NCI-H146 (cell line): ENCODE measurements at places on chromosomes 5 and 9.

GRCh38 chr5:66894480-66895240 lies 298.5 kb downstream of the MAST4 start:
- no peak for DNase-seq

- DNase-seq: no peak
Measured at GRCh38 chr9:93595461-93595860, 19.1 kb downstream of the PHF2 start.

GRCh38 chr9:17130291-17130690 lies 4.5 kb upstream of the CNTLN start:
- DNase-seq: no peak

GRCh38 chr5:61974680-61975079 lies 331.3 kb upstream of the KIF2A start:
- no peak for DNase-seq

DNA sequence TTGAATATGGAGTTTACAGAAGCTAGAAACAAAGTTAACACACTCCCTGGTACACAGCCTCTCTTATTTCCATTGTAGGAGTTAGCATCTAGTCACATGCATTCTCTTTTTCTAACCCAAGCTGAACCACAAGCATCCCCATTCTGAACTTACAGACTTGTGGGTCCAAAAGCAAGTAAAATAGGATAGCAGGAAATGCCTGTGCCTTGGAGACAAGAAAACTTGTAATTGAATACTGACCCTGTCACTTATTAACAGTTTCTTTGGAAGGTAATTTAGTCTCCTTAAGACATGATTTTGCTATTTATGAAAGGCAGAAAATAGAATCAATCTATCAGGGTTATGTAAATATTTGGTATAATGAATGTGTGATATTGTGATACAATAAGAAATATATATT lies 353.6 kb downstream of the TLE4 start:
- no peak for DNase-seq

DNA sequence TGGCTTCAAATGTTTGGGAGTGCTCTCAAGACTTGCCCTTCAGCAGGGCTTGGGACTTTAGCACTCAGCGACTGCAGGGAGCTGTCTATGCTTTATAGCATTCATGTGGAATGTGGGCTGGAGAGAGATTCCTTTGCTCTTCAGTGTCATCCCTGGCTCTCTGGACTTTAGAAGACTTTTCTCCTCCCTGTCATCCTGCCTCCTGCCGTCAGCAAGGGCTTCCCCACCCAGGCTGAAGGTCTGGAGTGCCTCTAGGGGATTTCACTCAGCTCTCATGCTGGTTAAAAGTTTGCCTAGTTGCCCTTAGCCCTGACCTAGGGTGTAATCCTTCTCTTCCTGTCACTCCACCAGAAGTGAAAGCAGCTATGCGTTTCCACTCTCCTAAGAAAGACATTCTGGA lies 210.9 kb downstream of the FRMD3 start:
- no peak for DNase-seq

GRCh38 chr9:12441506-12441905 lies 251.7 kb upstream of the TYRP1 start:
- DNase-seq: no peak

DNA sequence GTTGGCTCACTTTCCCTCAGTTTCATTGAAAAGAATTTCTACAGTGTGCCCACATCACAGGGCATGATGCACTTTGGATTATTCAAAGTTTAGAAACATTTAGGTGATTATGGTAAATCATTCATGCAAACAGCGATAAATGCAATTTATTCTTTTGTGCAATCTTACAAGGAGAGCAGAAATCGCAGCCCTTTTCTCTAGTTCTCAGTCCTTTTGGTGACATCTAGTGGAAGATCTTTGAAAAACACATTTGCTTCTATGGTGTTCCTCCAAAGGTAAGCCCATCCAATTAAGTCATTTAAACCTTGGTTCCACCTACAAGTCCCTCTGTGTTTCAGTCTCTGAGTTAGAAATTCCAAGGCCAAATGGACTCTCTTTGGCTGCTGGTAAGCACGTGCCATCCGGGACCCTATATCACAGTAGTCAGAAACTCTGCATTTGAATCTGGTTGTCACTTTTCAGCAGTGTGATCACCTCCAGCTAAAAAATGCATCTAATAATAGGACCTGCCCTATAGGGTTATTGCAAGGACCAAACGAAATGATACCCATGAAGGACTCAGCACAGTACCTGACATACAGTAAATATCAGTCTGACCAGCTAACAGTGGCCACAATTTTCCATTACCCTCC lies 66.4 kb downstream of the MACROH2A1 start:
- peak; percentile 18 for DNase-seq

- DNase-seq: no peak
Measured at GRCh38 chr5:159928122-159928909, 12.0 kb downstream of the ADRA1B start.

DNA sequence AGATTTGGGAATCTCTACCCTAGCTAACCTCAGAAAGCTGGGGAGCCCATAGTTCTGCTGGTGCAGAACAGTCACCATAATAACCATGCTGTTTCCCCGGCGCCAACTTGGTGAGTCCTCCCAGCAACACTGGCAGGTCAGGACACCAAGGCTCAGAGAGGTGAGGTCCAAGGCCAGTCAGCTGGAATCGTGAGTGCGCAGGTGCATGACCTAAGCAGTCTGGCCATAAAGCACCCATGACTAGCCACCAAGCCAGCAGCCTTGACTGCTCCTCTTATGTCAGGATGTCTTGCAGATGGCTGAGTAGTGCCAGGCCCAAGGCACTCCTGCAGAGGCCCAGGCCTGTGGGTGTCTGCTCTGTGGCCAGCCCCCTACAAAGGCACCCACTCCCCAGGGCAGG lies 2.6 kb downstream of the RNF44 start:
- DNase-seq: no peak

- peak; percentile 64 for DNase-seq
Measured at GRCh38 chr9:69496846-69497450, 171.9 kb downstream of the ENTREP1 start.

DNA sequence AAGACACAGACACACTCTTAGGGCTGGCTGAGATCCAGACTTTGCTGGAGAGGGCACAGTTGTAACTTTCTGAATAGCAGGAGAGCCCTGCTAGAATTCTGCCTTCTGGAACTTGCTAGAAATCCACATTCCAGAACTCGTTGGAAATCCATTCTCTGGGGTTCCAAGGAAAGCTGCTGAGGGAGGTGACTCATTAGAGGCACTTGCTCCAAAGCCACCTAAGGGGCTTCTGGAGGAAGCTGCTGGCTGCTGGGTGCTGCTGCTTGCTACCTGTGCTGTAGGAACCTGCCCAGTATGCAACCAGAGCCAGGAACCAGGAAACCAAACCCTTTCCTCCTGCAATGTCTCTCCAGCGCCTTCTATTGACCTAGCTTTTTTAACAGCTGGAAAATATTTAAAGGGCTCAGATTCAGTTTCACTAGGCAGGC lies 4.1 kb upstream of the TLE4 start:
- peak; percentile 1 for DNase-seq

DNA sequence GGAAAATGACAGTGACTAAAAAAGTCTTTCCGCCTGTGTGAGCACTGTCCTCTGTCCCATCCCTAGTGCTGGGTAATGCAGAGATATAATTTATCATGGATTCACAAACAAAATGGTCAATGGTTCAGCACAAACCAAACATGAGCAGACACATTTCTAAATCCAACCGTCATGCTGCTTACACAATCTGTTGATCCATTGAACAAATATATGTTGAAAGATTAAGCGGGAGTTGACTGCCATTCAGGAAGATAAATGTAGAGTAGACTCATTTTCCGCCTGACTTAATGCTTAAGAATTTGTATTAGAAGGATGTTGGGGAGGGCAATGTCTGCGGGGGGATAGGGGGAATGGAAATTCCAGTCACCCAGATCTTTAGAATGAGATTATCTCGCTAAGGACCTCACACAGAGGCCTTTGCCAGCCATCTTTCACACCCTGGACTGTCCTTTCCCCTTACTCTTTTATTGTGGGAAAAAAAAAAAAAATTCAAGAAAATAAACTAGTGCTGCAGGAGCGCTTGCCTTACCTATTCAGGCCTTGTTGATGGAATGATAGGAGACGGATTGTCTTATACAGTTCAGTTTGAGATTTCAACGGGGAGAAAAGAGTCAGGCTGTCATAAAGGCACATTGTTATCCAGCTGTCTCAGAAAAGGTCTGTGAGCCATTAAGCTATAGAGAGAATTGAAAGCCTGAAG lies 153.7 kb downstream of the TLE1 start:
- peak; percentile 42 for DNase-seq

DNA sequence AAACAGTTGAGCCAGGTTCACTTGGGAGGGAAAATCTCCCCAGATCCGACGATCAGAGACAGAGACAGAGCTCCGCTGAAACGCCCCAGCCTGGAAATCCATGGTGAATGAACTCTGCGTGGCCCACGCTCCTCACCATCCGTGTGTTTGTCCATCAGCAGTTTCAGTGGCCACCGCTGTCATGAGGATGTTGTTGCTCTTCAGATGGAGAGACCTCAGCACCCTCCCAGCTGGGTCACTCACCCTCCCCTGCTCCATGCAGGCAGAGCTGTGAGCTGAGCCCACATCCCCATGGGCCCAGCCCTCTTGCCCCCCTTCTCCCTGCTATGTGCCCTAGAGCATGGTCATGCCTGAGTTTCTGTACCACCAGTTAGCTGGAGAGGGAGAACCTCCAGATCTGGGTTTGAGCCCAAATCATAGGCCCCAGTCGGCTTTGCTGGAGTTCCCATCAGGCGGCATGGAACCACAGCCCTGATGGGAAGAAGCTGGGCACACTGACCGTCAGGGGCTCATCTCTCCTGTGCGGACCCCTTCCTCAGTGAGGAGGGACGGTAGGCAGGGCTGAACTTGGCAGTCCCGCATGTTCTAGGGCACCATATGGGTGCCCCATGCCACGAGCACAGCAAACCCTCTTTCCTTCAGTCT lies 154.4 kb upstream of the COL5A1 start:
- no peak for DNase-seq

DNA sequence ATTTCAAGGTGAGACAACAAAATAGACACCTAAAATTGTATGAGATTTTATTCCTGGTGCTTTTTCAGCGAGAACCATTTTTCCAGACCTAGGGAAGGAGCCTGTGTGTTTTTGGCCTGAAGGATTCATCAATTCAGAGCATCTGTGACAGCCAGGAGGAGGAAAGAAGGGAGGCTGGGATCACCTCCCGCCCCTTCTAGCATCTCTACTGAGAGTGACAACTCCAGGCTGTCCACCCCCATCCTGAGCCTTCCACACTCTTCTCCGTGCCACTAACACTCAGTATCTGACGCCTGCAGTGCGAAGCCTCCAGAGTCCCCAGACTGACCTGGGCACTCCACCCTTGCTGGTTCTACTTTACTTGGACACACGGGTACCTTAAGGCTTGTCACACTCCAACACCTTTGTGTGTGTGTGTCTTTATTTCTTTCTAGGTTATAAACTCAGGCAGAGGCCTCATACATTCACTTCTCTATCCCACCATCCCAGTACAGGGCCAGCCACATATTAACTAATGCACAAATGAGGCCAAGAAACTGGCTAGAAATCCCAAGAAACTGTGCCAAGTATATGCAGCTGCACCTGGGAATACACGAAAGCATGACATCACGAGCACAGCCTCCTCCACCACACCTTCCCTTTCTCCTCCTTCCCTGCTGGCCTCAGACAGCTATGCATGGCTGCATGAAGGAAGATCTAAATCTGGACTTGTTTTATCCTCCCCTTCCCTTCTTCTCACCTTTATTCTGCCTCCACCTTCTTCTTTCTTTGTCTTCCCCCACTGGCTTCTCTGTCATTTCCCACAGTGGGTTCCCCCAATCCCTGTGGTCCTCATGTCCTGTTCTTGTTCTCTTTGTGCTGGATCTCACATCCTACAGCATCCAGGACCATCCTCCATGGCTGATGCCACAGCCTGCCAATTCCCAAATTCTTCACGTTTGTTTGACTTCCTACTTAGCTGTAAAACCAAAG lies 16.0 kb downstream of the S1PR3 start:
- DNase-seq: no peak

GRCh38 chr9:128145951-128146351 lies 3.3 kb upstream of the LCN2 start:
- no peak for DNase-seq

- DNase-seq: no peak
Measured at GRCh38 chr5:180875860-180876426, 14.9 kb upstream of the ZFP62 start.

DNA sequence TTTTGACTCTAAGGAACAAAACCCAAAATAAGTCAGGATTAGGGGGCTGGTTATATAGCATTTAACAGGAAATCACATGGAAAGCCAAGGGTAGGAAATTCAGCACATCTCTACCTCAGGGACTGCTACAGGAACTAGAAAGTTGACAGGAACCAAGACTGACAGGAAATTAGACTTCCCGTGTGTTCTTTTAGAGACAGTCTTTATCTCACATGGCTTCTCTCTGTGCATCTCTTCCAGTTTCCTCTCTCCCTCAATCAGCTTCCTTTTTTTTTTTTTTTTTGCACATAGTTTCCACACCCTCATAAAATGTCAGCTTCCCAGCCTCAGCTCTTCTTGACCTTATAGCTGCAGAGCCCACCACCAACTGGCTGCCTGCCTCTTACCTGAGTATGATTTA lies 4.8 kb downstream of the RECK start:
- DNase-seq: no peak

DNA sequence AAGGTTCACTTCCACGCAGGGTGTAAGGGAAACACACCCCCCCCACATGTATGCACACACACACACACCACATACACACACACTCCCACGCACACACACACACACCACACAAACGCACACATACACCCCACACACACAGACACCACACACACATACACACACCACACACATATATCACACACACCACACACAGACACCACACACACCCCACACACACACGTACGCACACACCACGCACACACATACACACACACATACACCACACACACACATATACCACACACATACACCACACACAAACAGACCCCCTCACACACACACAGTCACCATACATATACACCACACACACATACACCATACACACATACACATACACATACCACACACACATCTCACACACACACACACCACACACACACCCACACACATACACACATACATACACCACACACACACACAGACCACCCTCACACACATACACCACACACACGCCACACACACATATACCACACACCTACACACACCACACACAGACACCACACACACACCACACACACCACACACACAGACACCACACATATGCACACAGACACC lies 44.3 kb upstream of the NEURL1B start:
- no peak for DNase-seq

DNA sequence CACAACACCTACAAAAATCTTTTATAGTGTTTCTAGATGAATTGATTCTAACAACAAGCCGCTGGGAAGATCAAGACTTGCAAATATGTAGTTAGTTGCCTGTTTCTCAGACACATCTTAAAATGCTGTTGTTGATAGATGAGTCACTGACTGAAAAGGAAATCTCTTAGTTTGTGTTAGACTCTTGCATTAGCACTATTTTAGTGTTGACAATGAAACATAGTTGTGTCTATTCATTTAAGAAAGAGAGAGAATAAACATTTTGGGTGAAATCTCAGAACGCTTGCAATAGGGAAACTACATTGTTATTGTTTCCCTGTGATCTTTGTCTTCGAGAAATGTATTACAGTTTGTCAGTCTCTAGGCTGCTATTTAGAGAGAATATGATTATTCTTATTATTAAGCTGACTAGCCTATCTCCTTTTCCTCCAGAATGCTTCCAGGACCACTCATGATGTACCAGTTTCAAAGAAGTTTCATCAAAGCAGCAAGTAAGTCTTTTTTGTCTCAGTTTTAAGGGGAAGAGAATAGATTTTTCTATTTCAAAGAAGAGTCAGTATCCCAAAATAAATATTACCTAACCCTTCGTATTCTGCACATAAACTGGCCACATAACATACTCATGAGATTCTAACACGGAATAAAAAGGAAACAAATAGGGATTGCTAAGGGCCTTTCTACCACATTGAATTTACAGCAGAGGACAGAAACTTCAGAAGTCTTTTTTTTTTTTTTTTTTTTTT lies 285.6 kb downstream of the ARHGAP26 start:
- DNase-seq: no peak
